ENCODE measurements at places on chromosomes 6 and 20.
A peak's percentile ranks its signal among the peaks of the same experiment; 100 is the strongest.

GRCh38 chr20:4774207-4774606, 52.5 kb downstream of the PRND start:
- no peak for DNase-seq

GRCh38 chr20:12825226-12825595, 183.6 kb upstream of the SPTLC3 start:
- DNase-seq = no peak

- DNase-seq = no peak
These were observed 174.9 kb downstream of the FRK start for GRCh38 chr6:115885636-115886366.

DNA sequence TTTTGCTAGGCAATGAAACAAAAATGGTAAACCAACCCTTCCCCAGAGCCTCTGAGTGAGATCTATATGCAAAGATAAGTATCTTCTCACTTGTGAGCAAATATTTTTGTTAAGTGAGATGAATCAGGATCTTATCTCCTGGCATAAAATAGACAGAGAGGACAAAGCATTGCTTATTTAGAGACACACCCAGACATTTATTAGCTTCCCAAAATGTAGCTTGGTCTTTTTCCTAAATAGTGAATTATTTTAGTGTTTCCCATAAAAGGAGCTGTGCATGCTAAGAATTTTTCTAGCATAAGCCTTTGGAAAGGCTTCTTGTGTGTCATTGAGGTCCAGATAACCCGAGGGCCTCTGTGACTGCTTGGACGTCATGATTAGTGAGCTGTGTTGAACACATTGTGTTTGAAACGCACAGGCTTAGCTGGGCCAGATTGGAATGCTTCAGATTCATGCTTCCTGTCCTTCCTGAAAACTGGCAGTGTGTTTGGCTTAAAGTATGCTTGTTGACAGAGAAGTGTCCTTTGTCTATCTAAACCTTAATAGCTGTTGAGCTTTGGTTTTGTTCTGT, 16.5 kb downstream of the MTHFD1L start:
- DNase-seq = no peak

DNA sequence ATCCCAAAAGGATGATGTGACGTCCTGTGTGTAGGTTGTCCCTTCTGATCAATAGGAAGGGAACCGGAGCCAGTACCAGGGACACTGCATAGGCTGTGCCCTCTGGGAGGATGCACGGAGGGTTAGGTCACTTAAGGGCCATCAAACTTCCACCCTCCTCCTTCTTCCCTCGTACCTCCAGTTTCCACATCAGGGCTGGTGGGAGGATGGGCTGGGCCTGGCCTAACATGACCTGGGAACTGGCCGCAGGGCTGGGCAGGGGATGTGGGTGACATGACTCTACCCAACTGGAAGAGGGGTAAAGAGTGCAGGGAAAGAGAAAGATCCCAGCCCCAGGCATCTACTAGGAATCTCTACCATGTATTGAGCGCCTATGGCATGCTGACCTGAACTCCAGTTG, 46.2 kb upstream of the MDGA1 start:
- no peak for DNase-seq

GRCh38 chr20:5220321-5221060, 93.7 kb downstream of the CDS2 start:
- no peak for DNase-seq

DNA sequence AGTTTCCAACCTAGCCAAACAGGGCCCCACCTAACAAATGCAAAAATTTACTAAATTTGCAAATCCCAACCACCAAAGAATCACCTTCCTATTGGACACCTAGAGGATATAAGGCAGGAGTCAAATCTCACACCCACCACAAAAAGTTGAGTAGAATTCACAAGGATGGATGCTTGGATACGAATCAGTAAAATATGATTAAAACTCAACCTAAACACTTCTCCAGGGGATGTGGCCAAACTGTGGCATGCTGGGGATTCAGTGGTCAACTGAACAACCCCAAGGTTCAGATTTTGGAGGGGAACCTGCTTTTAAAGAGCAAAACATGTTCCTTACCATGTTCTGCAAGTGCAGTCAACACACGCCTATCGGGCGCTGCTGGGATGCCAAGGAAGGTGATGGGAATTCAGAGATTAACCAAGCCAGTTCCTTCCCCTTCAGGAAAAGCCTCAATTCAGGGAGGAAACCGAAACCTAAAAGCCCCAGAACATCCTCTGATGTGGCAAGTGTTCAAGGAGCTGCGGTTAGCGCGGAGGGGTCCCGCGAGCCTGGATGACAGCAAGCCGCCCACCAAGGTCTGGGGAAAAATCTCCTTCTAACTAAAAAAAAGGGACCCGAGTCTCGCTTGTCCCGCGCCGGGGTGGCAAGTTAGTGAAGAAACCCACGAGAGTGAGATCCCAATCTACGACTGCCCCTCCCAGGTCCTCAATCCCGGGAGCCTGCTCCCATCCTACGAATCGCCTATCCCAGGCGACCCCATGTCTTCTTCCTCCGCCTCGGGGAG, 902 bp downstream of the SAMHD1 start:
- peak; percentile 52 for DNase-seq

DNA sequence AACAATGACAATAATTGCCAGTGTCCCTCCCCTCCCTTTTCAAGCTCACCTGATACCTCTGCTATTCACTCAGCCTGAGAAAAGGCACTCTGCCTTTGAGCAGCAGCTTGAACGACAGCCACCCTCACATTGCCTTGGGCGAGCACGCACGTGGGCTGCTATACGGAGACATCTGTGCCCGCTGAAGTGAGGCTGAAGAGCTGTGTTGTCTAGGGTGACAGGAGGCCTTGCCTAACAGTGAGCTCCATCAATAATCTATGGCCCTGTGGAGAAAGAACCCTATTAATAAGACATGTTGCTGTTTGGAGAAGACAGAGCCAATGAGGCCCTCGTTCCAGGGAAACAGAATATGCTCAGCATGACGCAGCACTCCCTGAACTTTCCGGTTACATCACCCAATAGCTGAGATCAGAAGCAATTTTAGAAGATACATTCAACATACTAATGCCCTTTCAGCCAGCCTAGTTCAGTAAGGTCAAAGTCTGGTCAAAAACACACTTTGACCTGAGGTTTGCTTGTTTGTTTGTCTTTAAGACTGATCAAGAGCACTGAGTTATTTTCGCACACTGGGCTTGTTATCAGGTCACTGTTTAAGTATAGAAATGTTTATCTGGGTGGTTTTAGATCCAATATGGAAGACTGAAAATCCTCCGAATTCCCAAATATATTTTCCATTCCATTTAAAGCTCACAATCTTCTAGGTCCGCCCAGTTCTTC, 30.6 kb downstream of the RBM24 start:
- no peak for DNase-seq

- no peak for DNase-seq
These were observed 22.5 kb upstream of the TAGAP start for GRCh38 chr6:159067334-159067733.
